Stimulated activated CD8-positive, alpha-beta memory T cell treated with anti-CD3 and anti-CD28 coated beads, Interleukin-12 subunit alpha, Interleukin-12 subunit beta, amount 100 ng/mL, for 1 hour (primary cell): ENCODE measurements at places on chromosomes 16 and 17.

DNA sequence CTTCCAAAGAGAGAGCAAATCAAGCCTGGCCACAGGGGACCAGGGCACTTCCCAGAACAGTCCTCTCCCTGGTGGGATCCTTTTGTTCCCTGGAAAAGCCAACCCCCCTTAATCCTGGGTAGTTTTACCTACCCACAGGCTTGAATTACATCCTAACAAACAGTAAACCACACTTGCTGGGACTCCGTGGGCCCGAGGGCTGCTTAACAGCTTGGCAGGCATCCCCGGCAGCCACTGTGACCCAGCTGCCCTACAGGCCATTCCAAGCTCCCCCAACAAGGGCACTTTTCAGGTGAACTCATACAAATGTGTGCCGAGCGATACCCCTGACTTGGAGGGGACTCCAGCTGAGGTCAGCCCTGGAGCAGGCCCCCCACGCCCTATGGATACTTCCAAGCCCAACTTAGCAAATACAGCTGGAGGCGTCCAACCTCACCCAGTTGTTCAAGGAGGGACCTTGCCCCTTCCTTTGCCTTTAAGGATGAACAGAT, 26.4 kb downstream of the ADCY9 start:
- DNase-seq = no peak

GRCh38 chr17:50452630-50453300, 15.9 kb downstream of the CHAD start:
- DNase-seq = no peak

- no peak for DNase-seq
Measured at GRCh38 chr16:77647726-77648125, 74.6 kb upstream of the NUDT7 start.

GRCh38 chr17:41816637-41817320, 4.0 kb downstream of the FKBP10 start:
- no peak for DNase-seq

DNA sequence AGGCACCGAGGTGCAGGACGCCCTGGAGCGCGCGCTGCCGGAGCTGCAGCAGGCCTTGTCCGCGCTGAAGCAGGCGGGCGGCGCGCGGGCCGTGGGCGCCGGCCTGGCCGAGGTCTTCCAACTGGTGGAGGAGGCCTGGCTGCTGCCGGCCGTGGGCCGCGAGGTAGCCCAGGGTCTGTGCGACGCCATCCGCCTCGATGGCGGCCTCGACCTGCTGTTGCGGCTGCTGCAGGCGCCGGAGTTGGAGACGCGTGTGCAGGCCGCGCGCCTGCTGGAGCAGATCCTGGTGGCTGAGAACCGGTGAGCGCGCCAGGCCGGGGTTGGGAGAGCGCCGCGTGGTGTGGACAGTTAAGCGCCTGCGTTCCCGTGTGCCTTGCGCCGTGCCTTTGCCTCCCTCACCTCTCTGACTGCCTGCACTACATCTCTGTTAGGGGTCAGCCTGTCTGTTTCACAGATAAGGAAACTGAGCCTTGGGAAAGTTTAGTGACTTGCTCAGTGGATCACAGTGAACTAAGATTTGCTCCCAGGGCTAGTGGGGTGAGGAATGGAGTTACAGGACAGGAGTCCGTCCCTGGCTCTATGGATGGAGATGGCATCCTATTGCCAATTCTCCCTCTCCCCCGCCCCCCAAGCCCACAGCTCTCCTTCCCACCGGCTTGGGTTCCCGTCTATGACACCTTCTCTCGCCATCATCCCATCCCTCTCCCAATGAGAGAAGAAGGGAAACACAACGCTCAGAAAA, 880 bp downstream of the SARM1 start:
- no peak for DNase-seq

- DNase-seq = no peak
Measured at GRCh38 chr17:7094652-7095019, 14.6 kb upstream of the CLEC10A start.

GRCh38 chr17:77608431-77608830, 350.1 kb upstream of the TNRC6C start:
- DNase-seq = no peak

GRCh38 chr17:29740017-29740416, 117.3 kb upstream of the CORO6 start:
- no peak for DNase-seq

- no peak for DNase-seq
Measured at GRCh38 chr16:19330841-19331397, 45.4 kb downstream of the CLEC19A start.

GRCh38 chr17:80616705-80617104, 72.1 kb downstream of the RPTOR start:
- no peak for DNase-seq

GRCh38 chr16:54651440-54652195, 279.0 kb upstream of the IRX5 start:
- DNase-seq = no peak

DNA sequence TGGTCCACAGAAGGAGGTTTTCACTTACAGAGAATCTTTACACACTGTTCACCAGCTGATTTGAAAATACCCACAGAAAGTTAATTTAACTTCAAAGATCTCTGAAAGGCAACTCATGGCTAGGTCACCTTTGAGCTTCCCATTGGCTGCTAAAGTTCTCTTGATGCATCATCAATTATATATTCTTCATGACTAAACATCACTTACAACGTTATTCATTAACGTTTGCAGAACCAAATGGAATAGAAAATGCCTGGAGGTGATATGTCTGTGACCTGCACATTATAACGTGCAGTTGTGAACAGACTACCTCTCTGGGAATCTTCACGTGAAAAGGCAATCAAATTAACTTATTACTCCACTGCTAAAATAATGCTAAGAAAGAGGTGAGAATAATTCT, 238.5 kb downstream of the ZFHX3 start:
- no peak for DNase-seq

- DNase-seq = no peak
Measured at GRCh38 chr17:64259426-64259825, 3.6 kb downstream of the TEX2 start.

DNA sequence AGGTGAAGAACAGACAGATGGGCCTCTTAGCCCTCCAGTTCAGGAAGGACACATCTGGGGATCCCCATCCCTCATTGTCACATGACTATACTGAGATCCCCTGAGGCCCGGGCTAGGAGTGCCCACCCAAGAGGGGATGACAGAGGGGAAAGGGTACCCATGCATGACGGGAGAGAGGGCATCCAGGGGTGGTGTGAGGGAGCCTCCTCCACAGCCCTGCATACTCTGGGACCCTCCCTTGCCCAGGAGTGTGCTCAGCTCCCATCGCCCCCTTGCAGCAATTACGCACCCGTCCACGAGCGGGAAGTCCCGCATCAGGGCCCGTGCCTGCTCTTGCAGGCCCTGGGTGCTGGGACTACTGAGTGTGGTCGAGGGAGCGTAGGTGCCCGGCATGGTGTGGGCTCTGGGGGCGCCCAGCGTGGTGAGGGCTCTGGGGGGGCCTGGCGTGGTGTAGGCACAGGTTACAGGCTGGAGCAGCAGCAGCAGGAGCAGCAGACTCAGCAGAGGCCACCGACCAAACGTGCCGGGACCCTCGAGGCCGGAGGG, 6.5 kb downstream of the DPEP2 start:
- DNase-seq = no peak

GRCh38 chr17:1228781-1229348, 41.4 kb upstream of the BHLHA9 start:
- no peak for DNase-seq

GRCh38 chr17:13078591-13079385, 61.0 kb upstream of the ELAC2 start:
- no peak for DNase-seq

DNA sequence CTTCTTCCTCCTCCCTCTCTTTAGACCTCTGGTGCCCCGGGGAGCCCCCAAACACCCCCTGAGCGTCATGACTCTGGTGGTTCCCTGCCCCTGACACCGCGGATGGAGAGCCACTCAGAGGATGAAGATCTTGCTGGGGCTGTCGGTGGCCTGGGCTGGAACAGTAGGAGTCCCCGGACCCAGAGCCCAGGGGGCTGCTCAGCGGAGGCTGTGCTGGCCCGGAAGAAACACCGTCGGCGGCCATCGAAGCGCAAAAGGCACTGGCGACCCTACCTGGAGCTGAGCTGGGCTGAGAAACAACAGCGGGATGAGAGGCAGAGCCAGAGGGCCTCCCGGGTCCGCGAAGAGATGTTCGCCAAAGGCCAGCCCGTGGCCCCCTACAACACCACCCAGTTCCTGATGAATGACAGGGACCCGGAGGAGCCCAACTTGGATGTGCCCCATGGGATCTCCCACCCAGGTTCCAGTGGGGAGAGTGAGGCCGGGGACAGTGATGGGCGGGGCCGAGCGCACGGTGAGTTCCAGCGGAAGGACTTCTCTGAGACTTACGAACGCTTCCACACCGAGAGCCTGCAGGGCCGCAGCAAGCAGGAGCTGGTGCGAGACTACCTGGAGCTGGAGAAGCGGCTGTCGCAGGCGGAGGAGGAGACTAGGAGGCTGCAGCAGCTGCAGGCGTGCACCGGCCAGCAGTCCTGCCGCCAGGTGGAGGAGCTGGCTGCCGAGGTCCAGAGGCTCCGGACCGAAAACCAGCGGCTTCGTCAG, 7.5 kb downstream of the HEXIM2 start:
- DNase-seq = no peak

DNA sequence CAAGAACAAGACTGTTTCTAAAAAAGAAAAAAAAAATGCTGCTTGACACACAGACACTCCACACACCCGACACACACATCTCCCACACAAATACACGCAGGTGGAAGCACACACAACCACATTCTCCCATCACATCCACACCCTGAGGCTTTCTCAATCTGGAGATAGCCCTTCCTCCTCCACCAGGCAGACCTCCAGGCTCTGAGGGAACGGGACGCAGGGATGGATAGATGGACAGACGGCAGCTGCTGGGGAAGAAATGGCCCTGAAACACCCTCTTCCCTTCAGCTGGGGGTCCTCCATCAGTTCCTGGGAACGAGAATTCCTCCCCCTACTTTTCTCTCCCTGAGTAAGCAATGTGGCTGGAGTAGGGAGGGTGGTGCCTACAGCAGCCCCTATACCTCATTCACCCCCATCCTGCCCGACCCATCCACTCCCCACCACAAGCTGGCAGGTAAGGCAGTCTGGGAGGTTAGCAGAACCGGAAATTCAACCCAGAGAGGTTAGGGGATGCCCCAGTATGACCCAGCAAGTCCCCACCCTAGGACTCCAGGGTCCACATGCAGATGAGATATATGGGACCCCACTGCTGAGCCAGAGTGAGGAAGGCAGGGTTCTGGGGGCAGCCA, 4.1 kb upstream of the LITAFD start:
- DNase-seq = no peak

- DNase-seq = no peak
Measured at GRCh38 chr17:82367724-82368524, 3.6 kb upstream of the UTS2R start.

- DNase-seq = no peak
Measured at GRCh38 chr16:56414366-56414765, 11.0 kb downstream of the AMFR start.
